Motor neuron (in vitro differentiated cells): ENCODE measurements at places on chromosomes 11 and 22.

DNA sequence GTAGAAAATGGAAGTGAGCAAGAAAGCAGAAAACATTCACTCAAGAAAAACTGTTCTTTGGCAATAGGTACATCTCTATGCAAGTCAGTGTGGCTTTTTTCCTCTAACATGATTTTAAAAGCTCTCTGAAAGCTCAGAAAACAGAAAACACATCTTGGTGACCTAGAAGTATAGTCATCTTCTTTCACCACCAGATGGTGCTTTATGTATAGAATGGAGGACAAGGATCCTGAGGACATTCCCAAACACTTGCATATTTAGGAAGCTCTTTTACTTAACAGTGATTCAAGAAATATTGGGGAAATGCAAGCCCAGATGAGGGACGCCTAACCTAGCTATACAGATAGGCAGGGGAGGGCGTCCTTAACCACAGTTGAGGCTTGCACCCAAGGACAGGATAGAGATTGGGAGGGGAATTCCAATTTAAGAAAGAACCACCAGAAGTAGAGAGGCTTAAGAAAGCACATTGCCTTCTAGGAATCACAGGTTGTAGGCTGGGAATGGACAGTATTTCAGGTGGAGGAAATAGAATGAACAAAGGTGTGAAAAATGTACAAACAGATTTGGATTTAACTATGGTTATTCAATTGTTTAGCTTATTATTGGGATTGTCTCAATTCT is 13.8 kb upstream of the CCDC81 start:
- no peak for ATAC-seq

DNA sequence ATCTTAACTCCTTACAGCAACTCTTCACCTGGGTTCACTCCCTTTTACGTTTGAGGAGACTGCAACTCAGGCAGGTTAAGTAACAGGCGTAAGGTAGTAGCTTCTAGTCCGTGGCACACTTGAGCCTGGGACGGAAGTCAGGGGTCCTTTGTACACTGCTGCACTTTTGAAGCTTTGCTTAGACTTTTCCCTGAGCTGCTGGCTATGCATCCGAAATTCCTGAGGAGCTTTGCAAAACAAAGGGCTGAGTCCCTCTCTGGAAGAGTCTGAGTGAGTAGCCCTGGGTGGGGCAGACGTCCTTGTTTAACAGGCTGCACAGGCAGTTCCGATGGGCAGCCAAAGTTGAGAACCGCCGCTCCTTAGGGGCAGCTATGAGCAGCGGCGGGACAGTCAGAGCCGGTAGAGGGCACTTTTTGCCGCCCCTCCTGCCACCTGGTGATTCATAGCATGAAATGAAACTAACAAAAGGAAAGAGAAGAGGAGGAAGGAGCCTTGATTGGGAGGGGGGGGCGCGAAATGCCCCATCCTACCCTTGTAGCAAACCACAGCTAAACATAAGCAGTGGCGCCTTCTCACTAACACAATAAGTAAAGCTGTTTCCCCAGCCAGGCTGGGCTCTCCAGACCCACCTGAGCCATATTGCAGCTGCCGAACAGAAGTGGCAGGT is 1.4 kb downstream of the TMEM109 start:
- ATAC-seq: peak; percentile 49

DNA sequence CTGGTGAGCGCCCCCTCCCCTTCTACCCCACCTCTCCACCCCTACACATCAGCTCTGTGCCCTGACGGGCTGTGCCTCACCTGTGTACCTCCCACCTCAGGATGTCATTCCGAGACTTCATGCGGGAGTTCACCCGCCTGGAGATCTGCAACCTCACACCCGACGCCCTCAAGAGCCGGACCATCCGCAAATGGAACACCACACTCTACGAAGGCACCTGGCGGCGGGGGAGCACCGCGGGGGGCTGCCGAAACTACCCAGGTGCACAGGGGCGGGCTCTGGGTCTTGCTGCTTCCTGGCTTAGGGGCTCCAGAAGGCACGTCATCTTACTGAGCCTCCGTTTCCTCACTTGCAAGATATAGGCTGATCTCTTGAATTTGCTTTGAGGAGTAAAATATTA is 6.8 kb downstream of the CAPN1 start:
- no peak for ATAC-seq

GRCh38 chr11:3613998-3614741 is 27.6 kb downstream of the ART5 start:
- ATAC-seq: no peak

- peak; percentile 39 for ATAC-seq
These were observed 199.9 kb downstream of the MAML2 start for GRCh38 chr11:96143041-96143521.

DNA sequence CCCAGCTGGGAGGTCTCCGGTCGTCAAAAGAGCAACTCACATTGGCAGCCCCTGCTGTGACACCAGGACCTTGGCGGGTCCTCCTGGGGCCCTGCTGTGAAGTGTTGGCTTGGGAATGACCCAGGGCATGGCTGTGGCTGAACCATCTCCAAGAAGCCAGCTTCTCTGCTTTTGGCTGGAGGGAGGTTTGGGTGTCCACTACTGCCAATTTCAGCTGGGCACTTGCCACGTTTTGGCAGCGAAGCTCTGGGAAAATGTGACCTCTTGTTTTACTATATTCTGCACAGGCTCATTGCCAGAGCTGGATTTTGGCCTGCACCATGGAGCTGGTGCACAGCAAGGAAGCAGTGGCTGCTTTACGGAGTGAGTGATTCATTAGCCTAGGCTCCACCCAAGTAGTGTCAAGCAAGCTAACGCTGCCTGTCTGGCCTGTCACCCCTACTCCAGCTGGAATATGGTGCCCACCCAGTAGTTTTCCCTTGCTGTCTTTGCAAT is 24.3 kb upstream of the SMCO4 start:
- ATAC-seq: no peak

DNA sequence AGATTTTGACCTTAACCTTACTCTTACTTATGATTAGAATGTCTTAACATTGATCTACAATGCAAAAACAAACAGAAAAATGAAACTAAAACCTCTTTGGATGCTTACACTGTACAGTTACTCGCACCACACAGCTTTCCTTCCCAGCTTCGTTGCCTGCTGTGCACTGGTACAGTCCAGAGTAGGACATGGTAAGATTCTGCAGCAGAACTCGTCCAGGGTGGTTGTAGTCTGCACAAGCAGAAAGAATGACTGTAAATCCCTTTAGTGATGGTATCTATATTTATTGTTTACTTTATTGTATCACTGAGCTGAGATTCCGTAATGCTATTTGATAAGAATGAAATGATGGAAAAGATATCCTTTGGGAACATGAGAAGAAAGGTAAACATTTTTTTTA is 21.0 kb upstream of the HSPA8 start:
- ATAC-seq: no peak

DNA sequence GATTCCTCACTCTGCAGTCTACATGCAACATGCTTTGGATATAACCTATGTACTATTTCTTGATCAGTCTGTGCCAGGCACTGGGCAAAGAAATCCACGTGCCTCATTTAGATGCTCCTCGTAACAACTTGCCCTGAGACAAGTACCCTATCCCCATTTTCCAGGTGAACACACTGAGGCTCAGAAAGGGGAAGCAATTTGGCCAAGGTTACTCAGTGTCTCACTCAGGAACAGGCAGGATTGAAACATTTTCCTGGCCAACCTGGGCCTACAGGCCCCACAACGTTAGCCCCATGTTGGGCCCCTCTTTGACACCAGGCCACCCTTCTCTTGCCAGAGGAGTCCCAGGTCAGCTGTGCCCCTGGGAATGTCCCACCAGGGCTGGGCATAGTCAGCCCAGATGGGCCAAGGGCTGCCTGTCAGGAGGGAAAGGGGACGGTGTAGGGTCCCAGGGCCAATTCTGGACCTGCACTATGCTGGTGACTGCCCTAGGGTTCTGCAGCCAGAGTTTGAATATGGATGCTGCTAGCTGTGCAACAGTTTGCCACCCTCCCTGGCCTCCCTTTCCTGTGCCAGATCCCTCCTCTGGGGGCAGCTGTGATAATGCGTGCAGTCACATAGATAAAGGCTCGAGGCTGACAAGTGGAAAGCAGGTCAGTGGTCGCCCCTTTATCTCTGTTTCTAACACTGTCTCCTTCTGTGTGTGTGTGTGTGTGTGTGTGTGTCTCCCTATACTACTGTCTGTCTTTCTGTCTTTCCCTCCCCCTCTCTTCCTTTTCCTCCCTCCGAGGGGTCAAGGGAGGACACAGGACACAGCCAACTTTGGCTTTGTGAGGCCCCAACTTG is 10.4 kb upstream of the EMID1 start:
- ATAC-seq: peak; percentile 52

- ATAC-seq: no peak
These were observed 264.6 kb upstream of the PLET1 start for GRCh38 chr11:112525270-112525669.

DNA sequence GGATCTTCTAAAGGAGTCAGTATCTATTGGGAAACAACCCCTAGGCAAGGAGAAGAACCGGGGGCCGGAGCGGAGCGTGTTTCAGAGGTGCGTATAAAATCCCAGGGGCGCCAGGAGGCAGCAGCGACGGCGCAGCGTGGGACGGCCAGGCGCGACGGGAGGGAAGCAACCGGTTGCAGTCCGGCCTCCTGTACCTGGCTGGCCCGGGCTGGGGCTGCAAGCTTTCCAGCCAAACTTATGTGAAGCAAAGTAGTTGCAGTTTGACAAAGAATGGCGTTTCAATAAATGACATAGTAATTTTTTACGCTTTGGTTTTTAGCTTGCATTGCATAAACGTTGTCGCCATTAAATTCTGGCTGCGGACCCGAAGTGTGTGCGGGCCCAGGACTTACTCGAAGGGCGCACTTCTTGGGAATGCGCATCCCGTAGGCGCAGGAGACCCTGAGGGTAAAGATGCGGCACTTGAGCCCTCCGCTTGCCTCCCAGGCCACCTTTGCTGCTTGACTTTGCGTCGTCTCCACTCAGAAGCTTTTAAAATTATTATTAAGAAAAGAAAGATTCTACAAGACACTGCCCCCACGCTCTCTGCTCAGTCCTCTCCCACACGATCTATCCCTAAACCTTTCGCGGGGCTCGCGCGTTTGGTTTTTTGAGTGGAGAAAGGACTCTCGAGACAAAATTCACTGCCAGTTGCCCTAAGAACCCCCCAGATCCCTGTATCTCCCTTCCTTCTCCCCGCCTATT is 1.6 kb upstream of the WT1 start:
- no peak for ATAC-seq

GRCh38 chr11:75565916-75566762 is 4.1 kb downstream of the SERPINH1 start:
- no peak for ATAC-seq

- no peak for ATAC-seq
These were observed 340.0 kb downstream of the METTL15 start for GRCh38 chr11:28448186-28448585.

- ATAC-seq: no peak
These were observed 27.7 kb downstream of the DNAJC24 start for GRCh38 chr11:31397239-31397834.

DNA sequence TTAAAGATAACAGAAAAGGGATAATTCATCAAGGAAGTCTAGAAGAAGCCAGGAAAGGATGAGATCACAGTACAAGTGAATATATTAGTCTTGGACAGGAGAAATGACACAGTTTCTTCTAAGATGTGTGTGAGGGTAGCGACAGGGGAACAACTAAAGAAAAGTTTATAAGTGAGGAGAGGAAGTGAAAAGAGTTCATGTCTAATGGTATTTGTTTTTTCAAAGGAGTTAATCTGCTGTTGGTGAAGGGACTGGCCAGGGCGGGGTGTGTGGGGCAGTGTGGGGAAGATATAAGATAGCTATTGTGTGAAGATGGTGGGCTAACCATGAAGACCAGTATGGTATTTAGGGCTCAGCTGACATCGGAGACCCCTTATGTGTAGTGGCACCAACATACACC is 7.6 kb upstream of the PPFIBP2 start:
- ATAC-seq: no peak

- ATAC-seq: no peak
These were observed 3.6 kb downstream of the NHERF4 start for GRCh38 chr11:119188887-119189286.

GRCh38 chr22:33006220-33006954 is 51.8 kb downstream of the SYN3 start:
- ATAC-seq: no peak

- ATAC-seq: no peak
These were observed 10.9 kb downstream of the DEFB108B start for GRCh38 chr11:71843858-71844257.

GRCh38 chr22:46287873-46288751 is 8.6 kb upstream of the GTSE1 start:
- no peak for ATAC-seq

GRCh38 chr11:27761356-27761755 is 61.1 kb upstream of the BDNF start:
- no peak for ATAC-seq

DNA sequence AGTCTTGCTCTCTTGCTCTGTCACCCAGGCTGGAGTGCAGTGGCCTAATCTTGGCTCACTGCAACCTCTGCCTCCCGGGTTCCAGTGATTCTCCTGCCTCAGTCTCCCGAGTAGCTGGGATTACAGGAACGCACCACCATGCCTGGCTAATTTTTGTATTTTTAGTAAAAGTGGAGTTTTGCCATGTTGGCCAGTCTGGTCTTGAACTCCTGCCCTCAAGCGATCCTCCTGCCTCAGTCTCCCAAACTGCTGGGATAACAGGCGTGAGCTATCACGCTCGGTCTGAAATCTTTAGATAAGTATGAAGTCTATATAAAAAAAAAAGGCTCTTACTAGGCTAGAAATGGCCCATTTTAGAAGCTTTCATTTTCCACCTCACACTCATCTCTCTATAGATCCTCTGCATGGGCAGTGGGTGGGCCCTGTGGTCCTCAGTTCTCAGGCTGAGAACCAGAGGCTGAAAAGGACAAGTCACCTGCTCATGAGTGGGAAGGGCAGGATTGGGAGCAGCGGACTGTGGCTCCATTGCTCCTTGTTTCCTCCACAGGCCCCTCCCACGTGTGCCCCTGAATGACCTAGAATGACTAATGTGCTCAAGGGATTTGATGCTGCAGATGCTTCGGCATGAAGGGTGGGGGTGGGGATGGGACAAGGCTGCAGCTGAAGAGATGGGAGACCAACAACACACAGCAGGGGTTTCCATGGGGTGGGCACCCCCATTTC is 19.8 kb upstream of the PRAME start:
- peak; percentile 77 for ATAC-seq

DNA sequence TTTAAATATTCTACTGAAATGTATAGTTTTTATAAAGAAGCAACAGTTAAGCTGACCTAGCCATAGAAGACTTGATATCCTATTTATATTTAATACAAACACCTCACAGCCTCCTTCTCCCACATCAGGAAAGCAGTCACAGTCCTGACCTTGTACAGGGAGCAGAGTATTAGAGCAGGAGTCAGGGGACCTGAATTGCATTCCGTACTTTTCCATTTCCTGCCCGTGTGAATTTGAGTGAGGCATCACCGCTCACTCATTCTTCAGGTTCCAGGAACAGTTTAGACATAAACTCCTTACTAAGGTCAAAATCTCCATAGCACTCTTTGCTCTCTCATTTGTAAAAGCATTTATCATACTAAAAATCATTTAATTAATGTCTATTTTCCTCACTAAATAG is 482.5 kb upstream of the FAT3 start:
- ATAC-seq: no peak
